ENCODE measurements at places on chromosomes 6 and 20.

- peak; percentile 81 for DNase-seq
Observed at GRCh38 chr20:46970937-46971630, 76.4 kb downstream of the EYA2 start.

- DNase-seq, result no peak
Observed at GRCh38 chr6:155400654-155400965, 55.0 kb downstream of the NOX3 start.

GRCh38 chr6:137019476-137020272 is 25.1 kb downstream of the IL20RA start:
- DNase-seq, result no peak

DNA sequence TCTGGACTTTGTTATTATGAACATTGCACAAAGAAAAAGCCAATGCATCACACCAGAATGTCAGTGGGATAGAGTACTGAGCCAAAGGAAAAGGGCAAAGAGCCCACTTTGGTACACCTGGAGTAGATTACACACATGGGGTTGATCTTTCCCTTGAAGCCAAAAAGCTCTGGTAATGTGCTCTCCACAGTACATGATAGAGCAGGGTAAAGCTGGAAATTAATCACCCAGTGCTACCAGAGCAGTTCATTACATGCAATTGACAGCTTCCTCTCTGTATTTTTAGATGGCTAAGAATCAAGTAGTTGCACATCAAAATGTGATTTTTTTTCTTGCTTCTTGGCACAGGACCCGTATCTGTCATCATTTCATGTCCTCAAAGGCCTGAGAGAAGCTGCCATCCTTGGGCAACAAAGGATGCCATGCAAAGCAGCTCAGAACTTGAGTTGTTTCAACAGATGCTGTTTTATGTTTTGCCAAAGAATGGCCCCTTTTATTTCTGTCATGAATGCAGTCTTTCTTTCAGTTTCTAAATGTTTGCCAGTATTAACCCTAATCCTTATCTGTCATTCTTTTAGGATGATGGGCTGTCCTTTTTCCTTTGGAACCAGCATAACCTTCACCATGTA is 88.1 kb downstream of the HDGFL1 start:
- DNase-seq, result no peak

GRCh38 chr6:74249658-74250057 is 553.7 kb downstream of the CD109 start:
- no peak for DNase-seq

DNA sequence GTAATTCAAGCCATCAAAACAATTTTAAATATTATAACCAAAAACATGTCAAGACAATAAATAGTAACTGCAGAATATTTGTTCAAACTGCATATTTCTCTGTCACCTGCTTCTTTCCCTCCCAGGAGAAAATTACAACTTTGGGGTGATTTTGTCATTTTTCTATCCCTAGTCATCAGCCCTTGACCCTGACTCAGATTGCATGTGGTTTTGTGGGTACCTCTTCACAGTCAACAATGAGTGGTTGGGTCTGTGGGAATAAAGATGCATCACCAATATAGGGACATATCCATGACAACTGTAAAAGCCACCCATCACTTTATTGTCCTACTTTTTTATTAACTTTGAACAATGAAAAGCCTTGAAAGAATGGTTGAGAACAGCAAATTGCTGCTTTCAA is 7.3 kb downstream of the COL10A1 start:
- DNase-seq, result no peak

DNA sequence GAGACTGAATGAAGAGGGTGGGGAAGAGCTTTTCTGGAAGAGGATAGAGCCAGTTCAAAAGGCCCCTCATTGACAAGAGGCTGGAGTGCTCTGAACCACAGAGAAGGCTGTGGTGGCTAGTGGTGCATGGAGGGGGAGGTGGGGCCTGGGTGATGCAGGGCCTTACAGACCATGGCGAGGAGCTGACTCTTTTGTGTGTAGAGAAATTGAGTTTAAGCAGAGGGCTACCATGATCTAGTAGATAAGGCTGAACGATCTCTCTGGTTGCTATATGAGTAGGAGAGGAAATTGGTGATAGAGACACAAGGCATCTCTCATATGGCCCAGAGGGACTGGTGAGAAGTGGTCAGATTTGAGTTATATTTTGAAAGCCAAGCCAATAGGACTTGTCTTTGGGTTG is 137.6 kb downstream of the UST start:
- no peak for DNase-seq

DNA sequence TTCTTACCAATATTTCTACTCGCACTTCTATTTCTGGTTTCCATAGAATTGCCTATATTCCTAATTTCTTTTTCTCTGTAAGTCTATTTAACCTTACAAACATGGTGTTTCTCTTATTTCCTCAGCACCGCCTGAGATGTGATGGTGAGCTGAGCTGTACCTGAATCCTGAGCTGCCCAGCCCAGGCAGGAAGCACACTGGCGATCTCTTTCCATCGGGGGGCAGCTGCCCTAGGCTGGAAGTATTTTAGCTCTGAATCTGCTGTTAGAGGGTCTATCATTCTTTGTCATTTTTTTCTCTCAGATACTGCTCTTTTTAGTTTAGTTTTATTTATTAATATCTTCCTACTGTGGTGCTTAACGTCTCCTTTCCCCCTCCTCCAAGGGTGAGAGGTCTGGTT is 173.4 kb upstream of the SLC35B3 start:
- DNase-seq, result no peak

DNA sequence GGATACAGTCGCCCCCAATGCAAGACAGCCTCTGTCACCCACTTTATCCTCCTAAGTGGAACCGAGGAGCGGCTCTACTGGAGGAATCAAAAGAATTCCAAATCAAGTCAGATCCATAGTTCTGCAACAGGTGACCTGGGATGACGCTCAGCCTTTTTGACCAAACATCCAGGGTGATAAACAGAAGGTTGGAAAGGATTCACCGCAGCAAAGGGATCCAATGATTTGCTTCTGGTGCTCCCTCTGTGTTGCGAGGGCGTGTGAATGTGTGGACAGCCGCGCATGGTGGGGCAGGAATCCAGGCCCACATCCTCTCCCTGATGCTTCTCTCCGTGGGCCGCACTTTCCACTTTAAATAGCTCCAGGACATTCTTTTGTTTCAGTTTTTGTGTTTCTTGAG is 116.8 kb upstream of the CDH4 start:
- no peak for DNase-seq

DNA sequence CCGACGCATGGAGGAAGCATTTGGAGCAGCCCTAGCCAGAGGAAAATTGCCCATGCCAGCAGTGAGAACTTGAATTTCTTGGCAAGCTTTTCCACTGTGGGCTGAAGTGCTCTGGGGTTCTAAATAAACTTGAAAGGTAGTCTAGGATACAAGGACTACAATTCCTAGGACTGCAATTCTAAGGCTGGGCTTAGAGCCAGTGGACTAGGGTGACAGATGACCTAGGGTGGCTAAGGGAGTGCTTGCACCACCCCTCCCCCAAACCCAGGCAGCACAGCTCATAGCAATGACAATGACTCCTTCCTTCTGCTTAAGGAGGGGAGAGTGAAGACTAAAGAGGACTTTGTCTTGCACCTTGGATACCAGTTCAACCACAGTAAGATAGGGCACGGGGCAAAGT is 122.3 kb downstream of the THBS2 start:
- DNase-seq, result no peak

GRCh38 chr6:43796903-43797890 is 27.2 kb downstream of the VEGFA start:
- no peak for DNase-seq

GRCh38 chr6:70764706-70765105 is 97.0 kb downstream of the SMAP1 start:
- peak; percentile 88 for DNase-seq

GRCh38 chr6:89022798-89023197 is 57.8 kb upstream of the PNRC1 start:
- DNase-seq, result no peak

DNA sequence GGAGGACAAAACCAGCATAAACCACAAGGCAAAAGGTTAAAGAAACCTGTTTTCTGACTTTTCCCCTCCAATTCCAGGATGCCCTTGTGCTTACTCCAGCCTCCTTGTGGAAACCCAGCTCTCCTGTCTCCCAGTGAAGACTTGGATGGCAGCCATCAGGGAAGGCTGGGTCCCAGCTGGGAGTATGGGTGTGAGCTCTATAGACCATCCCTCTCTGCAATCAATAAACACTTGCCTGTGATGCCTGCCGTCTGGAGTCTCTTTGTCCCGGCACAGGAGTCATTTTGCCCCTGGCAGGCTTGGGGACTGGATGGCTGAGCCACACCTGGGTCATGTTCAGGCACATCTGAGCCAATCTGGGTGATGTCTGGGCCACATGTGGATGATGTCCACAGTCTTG is 26.6 kb downstream of the BPIFB1 start:
- DNase-seq, result peak; percentile 93

GRCh38 chr6:80158478-80158989 is 52.1 kb downstream of the BCKDHB start:
- no peak for DNase-seq

DNA sequence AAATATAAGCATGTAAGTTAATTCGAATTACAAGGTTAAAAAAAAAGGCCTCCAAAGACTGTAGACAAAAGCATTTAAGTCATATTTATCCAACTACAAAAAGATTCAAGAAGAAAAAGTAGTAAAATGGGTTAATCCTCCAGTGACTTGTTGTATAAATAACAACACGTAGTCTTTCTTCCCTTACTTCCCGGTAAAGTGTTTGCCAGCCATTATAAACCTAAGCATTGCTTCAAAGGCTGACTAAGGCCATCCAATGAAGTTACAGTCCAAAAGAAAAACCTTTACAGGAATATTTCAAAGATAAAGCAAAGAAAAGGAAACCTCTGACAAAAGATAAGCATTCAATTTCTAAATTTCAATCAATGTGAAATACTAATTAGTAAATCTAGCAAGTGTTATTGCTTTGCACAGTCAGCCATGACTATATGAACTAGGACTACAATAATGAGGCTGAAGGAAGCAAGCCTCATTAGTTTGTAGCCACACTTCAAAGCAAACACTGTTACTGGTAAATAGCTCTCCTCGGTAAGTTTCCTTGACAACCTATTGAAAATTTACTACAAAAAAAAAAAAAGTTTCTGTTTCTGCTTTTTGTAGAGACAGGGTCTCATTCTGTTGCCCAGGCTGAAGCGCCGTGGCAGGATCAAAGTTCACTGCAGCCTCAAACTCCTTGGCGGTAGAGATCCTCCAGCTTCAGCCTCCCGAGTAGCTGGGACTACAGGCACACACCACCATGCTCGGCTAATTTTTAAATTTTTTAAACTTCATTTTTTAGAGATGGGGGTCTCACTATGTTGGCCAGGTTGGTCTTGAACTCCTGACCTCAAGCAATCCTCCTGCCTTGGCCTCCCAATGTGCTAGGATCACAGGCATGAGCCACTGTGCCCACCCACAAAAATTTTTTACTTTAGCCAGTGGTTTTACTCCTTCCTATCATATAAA is 46.0 kb downstream of the NUDT3 start:
- DNase-seq, result no peak

GRCh38 chr6:148885136-148885865 is 138.5 kb downstream of the UST start:
- DNase-seq, result peak; percentile 51

GRCh38 chr6:48429610-48430009 is 318.6 kb upstream of the PTCHD4 start:
- DNase-seq, result no peak

DNA sequence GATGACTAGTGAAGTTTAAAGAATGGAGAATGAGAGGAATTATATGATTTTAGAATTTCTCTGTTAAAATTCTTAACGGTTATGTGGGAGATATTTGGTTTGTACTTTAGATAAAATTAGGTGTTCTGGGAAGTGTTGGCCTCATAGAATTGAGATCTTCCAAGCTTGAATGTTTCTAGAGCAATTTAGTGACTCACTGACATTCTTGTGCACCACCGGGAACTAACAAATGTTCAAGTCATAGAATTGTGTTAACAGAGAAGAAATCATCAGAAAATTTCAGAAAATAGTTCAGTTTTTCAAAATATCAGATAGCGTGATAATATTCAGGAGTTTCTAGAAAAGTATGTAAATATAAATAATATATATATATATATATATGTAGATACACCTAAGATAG is 67.9 kb upstream of the BMP5 start:
- no peak for DNase-seq

- DNase-seq, result no peak
Observed at GRCh38 chr6:9044426-9044825, 609.1 kb upstream of the SLC35B3 start.

DNA sequence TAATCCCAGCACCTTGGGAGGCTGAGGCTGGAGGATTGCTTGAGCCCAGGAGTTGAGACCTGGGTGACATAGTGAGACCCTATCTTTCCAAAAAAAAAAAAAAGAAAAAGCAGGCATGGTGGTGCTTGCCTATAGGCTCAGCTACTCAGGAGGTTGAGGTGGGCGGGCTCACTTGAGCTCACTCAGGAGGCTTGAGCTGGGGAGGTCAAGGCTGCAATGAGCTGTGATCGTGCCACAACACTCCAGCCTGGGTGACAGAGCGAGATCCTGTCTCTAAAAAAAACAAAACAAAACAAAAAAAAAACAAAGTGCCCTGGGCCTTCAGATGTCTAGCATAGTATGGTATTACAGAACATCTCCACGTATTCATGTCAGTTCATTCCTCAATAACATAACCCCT is 42.9 kb downstream of the ZFAND3 start:
- DNase-seq, result no peak

DNA sequence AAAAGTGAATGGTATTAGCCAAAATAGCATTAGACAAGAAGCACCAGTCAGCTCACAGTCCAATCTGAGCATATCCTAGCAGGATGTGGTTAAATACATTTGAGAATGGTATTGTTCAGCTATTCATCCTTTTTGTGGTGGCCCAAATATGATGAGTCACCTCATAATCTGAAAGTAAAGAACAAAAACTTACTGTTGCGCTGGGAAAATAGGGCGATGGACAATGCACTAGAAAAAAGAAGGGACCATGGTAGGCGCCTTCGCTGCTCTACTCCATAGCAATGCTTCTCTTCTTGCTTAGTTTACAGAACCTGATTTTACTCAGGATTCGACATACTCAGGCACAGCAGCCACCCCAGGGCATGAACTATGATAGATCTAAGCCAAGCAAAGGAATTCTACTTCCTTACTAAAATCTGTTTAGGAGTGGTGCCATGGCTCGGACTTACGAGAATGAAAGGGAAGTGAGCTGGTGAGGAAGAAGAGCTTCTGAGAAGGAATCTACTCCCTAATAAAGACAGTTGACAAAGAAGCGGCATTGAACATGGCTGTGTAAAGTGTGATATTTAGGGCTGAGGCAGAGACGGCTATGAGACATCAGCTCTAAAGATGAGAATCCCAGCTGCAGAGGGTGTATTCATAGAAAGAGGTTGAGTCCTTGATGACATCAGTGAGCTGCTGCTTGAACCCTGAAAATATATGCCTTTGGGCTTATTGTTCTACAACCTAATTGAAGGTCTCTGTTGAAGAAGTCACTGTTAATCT is 16.6 kb upstream of the FBXO9 start:
- DNase-seq, result no peak

DNA sequence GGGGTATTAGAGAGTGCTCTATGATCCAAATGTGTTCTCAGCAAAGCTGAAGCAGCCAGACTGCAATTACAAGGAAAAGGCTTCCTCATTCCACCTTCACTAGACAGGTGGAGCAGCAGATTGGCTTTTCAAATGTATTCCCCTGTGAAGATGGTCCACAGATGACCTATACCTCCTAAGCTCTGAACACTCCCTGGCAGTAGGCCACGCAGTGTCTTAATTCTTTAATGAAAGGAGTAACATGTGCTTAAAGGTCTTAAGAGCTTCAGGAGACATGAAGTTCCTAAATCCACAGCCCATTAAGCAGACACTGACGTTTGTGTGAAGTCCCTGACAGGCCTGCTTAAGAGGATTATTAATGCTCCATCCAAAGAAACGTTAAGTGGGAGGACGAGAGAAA is 138.9 kb upstream of the NUP153 start:
- DNase-seq, result peak; percentile 12

All from NCI-H2171 (cell line).